Activated T-helper 1 cell treated with anti-CD3 and anti-CD28 coated beads, Interleukin-2, amount 50 U/mL, for 16 hours (primary cell): ENCODE measurements at places on chromosomes 1 and 21.

DNA sequence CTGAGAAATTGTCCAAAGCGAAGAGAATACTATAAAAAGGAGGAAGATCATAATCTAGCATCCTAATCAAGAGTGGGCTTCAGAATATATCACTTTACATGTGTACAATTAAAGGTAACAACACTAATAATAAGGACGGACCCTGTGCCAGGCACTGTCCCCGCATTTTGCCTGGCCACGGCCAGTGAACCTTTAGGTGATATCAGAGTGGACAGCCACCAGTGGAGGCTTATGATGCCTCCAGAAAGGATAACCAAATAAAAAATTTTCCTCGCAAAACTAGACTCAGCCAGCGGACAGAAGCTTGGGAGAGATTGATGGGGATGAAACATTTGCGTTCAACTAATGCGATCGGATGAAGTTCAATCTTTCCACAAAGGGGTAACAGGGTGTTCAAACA, 436.4 kb downstream of the NPHP4 start:
- DNase-seq: no peak

DNA sequence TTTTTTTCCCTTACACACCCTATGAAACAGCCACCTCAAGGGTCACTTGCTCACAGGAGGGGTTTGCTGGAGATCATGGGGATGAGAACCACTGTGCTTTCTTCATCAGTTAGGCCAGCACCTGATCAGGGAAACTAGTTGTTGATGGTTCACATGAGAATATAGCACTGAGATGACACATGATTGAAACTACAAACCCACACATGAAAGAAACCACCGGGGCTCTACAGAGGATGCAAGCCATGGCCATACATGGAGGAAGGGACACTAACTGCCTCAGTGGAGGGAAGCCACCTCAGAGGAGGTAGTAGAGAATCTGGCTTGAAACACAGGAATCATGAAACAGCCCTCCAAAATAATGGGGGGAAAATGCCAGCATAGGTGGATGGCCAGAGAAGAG, 63.2 kb downstream of the PRKAB2 start:
- DNase-seq: no peak

DNA sequence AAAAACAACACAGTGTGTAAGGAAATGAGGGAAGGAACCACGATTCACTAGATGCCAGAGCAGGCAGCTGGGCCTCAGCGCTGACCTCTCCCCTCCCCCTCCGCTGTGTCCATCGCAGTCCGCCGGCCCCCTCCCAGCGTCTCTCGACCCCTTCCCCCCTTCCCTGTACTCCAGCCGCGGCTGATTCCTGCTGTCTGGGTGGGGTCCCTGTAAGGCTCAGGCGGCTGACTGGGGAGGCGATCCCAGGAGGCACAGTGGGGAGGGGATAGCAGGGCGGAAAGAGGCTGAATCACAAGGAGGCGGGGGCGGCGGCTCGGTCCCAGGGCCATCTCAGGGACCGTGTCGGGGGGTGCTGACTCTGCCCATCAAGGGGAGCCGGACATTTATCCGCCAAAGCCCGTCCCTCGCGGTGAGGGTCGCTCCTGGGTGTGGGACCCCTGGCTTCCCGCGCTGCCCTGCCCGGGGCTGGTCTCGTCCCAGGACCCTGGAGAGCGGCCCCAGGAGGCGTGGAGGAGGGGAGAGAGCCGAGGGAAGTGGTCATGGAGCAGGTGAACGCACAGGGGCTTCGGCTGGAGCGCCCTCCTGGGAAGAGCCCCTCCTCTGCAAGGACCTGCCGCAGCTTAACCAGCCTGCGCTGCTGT, 241.9 kb downstream of the PTPRU start:
- DNase-seq: no peak

DNA sequence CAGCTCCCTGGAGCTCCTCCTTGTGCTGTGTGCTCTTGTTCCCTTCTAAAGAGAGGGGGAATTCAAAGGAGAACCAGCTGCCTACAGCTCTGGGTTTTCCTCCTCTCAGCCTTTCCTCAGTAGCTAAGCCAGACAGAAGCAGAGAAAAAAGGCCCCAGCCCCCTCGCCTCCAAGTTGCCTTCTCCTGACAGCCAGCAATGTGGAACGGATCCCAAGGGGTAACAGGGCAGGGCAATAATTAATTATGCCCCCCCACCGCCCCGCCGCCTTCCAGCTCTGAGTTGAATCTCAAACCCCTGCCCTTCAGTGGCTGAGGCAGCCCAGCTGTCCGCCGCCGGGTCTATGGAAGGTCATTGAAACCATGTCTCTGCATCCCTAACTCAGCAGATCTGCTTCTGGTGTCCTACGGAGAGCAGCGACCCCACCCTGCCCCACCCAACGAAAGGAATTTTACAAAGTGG, 69.0 kb upstream of the GOLT1A start:
- DNase-seq: no peak

DNA sequence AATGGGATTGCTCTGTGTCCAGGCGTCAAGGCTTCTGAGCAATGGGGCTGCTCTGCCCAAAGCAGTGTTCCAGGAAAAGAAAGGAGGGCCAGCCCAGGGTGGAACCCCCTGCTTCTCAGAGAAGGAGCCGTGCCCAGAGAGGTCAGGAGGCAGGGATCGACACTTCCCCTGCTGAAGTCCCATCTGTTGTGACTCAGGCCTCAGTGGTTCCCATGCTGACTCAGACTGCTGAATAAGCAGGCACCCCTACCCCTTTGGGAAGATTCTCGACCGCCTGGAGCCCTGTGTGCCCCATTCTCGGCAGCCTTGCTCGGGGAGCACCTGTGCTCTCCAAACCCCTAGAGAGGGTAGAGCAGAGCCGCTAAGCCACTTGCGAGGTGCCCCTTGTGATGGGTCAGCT, 23.9 kb downstream of the PKP1 start:
- no peak for DNase-seq

- DNase-seq: no peak
These were observed 71.2 kb downstream of the PSMG1 start for GRCh38 chr21:39111931-39112550.

DNA sequence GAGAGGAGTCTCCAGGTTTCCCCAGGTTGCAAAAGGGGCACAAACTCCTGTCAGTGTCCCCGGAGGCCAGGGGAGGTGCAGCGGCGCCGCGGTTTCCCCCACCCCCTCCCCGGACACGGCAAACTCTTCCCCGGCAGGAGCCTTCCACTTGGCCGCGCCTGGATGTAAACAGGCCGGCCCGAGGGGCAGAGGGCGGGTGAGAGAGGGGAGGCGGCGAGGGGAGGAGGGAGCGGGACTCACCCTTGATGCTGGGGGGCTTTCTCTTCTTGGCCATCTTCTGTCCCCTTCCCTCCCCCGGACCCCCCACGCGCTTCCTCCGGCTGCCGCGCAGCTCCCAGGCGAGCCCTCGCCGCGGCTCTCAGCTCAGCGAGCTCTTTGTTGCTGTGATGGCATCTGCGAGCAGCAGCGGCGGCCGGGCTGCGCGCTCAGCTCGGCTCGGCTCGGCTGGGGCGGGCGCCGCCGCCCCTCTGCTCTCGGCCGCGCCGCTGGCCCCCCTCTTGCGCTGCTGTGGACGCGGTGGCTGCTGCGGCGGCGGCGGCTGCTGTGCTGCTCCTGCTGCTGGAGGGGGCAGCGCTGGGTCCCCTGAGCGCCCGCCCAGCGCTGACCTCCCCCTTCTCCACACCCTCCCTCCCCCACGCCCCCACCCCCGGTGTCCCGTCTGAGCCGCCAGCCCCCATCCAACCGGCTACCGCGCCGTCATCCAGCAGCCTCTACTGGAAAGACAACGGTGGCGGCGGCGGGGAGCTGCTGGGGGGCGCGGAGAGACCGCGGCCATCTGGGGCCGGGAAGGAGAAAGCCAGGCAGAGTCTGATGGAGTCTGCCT, 4.9 kb upstream of the SLC44A5 start:
- DNase-seq: no peak

- no peak for DNase-seq
These were observed 39.0 kb downstream of the TNFRSF8 start for GRCh38 chr1:12102066-12102465.

DNA sequence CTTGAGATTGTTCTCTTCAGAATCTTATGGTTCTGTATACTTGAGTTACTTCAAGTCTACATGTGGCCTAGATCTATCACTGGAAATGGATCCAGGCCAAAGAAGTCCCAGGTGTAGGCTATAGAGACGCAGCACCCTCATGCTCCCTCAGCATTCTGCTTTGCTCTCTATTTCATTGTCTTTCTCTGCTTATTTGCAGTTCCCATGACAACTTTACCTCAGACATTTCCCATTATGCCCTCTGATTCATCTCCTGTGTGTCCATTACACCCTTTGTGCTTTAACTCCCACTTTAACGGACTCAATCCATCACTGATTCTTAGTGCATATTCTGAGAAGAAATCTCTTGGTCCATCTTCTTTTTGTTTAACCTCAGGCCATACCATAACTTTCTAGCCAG, 236.9 kb upstream of the NRIP1 start:
- DNase-seq: no peak

DNA sequence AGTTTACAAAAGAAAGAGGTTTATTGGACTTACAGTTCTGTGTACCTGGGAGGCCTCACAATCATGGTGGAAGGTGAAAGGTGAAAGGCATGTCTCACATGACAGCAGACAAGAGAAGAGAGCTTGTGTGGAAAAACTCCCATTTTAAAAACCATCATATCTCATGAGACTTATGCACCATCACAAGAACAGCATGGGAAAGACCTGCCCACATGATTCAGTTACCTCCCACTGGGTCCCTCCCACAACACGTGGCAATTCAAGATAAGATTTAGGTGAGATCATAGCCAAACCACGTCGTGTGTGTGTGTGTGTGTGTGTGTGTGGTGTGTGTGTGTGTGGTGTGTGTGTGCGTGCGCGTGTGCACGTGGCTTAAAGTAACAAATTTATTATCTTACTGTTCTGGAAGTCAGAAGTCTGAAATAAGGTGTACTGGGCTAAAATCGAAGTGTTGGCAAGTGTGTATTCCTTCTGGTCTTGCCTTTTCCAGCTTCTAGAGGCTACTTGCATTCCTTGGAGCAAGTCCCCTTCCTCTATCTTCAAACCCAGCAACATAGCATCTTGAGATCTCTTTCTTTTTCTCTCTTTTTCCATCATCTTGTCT, 48.1 kb upstream of the MPC2 start:
- DNase-seq: no peak

DNA sequence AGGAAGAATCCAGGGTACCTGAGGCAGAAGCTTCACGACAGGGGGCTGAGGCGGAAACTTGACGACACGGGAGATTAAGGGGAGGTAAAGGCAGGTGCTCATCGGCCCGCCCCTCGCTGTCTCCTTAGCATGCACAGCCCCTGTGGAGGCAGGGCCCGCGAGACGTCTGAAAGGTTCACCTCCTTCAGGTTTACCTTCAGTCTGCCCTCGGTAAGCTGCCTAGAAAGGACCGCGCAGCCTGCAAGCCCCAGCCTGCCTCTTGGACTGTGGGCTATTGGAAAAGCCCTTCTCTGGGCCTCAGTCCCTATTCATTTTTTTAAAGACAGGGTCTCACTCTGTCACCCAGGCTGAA, 28.5 kb downstream of the KNCN start:
- no peak for DNase-seq

DNA sequence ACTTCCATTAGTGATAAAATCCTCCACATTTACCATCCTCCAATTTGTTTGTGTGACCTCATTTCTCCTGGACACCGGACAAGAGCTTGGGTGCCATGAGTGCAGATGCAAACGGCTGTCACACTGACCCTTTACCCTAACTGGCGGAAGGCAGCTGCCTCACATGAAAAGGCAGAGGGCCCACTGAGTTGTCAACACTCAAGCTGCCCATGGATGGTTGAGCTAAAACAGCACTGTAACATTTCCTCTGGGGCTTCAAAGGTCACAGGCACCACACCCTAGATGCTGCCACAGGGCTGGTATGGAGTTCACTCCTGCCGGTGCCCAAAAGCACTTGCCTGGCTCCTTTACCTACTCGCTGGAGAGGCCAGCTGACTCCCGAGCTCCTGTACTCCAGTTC, 653.4 kb downstream of the KCNT2 start:
- no peak for DNase-seq

DNA sequence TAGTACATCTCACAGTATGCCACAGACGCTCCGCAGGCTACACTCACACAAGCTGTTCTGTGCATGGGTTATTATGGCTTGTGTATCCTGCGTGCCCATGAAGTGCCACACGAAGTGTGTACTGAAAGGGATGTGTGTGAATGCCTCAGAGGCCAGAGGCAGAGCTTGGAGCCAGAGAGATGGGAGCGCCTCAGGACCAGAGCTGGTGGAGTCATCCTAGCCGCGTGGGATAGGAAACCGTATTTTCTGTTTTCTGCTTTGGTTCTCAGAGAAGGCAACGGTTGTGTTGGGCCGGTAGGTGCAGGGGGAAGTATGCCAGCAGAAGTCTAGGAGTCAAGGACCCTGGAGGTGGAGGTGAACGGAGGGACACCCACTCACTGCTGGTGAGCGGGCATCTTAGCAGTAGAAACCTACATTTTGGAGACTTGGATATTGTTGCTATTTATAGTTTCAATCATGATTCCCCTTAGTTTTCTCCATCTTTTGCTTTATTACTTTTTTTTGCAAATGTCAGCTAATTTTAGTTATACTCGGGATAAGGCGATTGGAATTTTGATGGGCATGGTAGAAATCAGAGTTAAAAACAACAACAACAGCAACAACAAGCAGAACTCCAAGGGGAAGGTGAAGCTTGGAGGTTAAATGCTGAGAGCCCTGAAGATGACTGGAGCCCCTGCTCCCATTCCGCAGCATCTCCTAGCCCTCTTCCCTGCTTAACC, 188.2 kb downstream of the DYRK1A start:
- no peak for DNase-seq

DNA sequence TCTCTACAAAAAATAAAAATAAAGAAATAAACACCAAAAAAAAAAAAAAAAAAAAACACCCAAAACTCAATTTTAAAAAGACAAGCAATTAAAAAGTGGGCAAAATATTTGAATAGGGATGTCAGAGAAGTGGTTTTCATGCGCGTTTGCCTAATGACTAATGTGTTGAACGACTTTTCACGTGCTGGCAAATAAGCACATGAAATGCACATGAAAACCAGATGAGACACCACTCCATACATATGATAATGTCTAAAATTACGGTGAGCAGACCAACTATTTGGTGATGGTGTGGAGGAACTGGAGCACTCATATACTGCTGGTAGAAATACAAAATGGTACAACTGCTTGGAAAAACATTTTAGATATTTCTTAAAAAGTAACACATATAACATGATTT, 39.4 kb upstream of the UHMK1 start:
- DNase-seq: no peak

DNA sequence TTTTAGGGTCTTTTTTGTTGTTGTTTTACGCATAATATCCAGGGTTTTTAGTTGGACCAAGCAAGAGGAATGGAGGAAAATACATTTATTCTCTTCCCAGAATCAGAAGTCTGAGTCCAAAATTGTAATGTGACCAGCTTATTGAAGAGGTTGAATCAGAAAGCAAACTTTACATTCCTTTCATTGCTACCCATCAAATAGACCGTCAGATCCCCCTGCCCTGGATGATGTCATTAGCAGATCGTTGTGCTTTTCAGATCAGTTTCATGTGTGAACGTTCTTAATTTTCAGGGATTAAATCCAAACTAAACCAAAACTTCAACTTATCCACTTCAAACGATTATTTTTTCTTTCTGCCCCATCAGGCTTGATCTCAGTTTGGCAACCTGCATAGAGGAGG, 85.7 kb upstream of the NGF start:
- no peak for DNase-seq

- no peak for DNase-seq
These were observed 168.9 kb downstream of the TPR start for GRCh38 chr1:186206048-186206570.

- no peak for DNase-seq
These were observed 277.2 kb upstream of the VAMP3 start for GRCh38 chr1:7493711-7494454.
